ENCODE measurements at places on chromosomes 6 and 20.

DNA sequence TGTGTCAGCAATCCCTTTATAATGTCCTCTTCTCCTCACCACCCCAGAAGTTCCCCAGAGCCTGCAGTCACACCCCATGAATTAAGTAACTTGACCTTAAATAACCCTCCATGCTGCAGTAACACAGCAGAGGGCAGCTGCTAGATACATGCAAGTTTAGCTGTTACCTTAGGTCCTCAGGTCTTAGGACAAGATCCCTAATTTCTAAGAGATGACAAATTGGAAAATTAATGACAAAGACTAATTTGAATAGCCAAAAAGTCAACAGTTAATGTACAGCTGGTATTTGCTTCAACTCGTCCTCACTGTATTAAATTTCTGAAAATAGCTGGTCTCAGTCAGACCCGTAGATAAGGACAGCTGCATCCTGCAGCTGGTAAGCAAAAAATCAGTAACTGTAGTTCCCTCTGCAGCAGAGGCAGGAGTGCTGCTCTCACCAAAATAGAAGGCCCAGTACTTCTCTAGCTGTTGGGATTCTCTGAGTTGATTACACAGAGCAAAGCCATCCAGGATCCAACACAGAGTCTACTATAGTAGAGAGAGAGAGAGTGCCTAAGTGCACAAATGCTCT is 62.4 kb downstream of the TNFRSF21 start:
- no peaks in the 10 kb centered on the region for H3K4me1 ChIP-seq
- no peak overlapping the region for H3K4me3 ChIP-seq
- no peak for DNase-seq
- H3K27ac ChIP-seq: no peak overlapping the region

GRCh38 chr20:10468340-10468845 is 33.3 kb downstream of the SLX4IP start:
- peaks cover 4% of the 10 kb centered on the region for H3K4me1 ChIP-seq
- H3K27ac ChIP-seq: no peak overlapping the region
- H3K36me3 ChIP-seq: 0 out of 2 replicates have a peak, but pooled peaks cover 1% of the 10 kb centered on the region
- H3K4me3 ChIP-seq: no peak overlapping the region
- no peaks in the 10 kb centered on the region for H3K27me3 ChIP-seq

- H3K4me1 ChIP-seq: peaks cover 11% of the 10 kb centered on the region
- H3K4me3 ChIP-seq: no peak overlapping the region
- H3K27me3 ChIP-seq: no peaks in the 10 kb centered on the region
- peaks cover 2% of the 10 kb centered on the region for H3K36me3 ChIP-seq
- no peak overlapping the region for H3K27ac ChIP-seq
Measured at GRCh38 chr6:87656857-87657256, 45.2 kb downstream of the AKIRIN2 start.

DNA sequence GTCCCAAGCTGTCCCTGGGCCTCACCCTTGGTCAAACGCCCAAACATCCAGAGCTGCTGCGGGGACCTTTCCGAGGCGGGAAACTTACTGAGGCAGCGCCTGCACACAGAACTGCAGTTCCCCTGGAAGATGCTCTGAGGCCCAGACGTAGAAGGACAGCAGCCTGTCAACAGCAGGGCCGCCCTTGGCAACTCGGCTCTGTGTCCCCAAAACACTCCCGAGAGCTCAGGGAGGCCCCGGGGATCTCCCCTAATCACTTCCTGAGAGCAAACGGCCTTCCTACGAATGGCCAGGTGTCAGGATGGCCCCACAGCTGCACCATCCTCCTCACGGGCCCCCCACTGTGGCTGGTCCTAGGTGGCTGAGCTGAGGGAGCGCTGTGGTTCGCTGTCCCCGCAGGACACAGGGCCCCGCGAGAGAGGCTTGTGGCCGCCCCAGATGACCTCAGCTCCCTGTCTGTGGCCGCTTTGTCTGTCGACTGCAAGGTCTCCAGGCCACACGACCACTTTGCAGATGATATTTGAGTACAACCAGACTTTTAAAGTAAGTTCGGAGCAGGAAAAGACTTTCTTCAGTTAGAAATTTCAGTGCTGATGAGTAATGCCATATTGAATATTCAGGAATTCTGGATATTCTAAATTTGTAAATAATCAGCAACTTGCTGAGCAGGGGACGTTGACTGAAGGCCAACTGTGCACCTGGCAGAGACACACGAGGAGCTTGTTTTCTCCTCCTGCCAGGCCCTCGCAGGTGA is 46.0 kb downstream of the DLL1 start:
- no peak for DNase-seq
- H3K27ac ChIP-seq: no peak overlapping the region
- H3K4me1 ChIP-seq: no peaks in the 10 kb centered on the region
- no peaks in the 10 kb centered on the region for H3K36me3 ChIP-seq
- peaks cover 15% of the 10 kb centered on the region for H3K27me3 ChIP-seq

- peaks cover under 1% of the 10 kb centered on the region for H3K36me3 ChIP-seq
- no peak overlapping the region for H3K4me3 ChIP-seq
- no peaks in the 10 kb centered on the region for H3K27me3 ChIP-seq
- peaks cover 5% of the 10 kb centered on the region for H3K4me1 ChIP-seq
- DNase-seq: no peak
Measured at GRCh38 chr20:6783752-6784151, 16.3 kb downstream of the BMP2 start.

DNA sequence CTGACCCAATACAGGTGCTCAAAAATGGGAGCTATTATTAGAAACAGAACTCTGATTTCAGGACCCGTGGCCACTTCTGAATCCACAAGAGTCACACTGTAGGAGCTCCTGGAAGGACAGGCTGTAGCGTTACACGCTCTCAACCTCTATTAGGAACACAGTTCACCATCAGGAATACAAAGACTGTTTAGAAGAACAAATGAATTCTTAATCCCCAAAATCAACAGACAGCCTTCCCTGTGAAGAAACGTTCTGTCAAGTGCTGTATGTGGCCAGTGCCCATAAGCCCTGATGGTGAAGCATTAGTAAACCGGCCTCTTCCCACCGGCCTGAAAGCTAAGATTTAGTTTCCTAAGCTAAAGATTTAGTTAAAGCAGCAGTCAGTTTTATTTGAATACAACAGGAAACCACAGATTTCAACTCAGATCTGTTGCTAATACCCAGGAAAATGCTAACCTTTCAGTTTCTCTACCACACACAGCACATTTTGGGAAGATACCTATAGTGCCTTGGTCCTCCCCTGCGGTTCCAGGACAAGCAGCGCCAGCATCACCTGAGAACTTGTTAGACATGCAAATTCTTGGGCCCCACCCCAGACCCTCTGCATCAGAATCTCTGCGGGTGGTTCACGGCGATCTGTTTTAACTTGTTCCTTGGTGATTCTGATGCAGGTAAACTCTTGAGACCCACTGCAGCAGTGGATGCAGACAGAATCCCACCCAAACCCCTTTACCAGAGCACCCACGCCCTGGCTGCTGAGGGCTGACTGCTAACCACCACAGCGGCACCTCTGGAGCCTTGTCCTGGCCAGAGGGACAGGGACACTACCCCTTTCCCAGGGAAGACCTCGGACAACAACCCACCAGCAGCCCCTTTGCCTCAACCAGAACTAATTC is 33.4 kb downstream of the MTRES1 start:
- peak; percentile 29 for DNase-seq
- H3K4me1 ChIP-seq: peaks cover 8% of the 10 kb centered on the region
- no peak overlapping the region for H3K4me3 ChIP-seq
- no peaks in the 10 kb centered on the region for H3K36me3 ChIP-seq
- no peaks in the 10 kb centered on the region for H3K27me3 ChIP-seq
